ENCODE measurements at places on chromosomes 3 and 15. TPM values are rescaled to one million over a fixed set of nuclear protein-coding genes. Genes with fewer than 3 reads are reported as not detected.

- no peaks in the 10 kb centered on the region for H3K4me1 ChIP-seq
- H3K4me3 ChIP-seq: no peak overlapping the region
- no peak overlapping the region for H3K27ac ChIP-seq
- DNase-seq: no peak
- H3K36me3 ChIP-seq: no peaks in the 10 kb centered on the region
Measured at GRCh38 chr3:155704061-155704460, 40.8 kb downstream of the PLCH1 start.

GRCh38 chr3:182829761-182830405, 36.6 kb downstream of the ATP11B start:
- H3K27me3 ChIP-seq: no peaks in the 10 kb centered on the region
- no peaks in the 10 kb centered on the region for H3K4me1 ChIP-seq
- H3K36me3 ChIP-seq: peaks cover 25% of the 10 kb centered on the region

DNA sequence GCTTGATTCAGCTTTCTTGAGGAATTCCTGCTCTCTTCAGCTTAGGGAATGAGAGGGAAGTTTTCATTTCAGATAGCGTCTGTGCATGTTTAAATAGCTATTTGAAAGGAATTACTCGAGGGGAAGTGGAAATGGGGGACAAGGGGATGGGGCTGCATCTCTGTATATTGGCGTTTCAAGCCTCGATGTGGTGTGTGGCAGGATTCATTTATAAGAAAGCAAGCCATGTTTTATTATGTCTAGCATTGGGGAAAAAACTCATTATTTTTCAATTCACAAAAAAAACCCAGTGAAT, 1.0 kb downstream of the ATP2C1 start:
- DNase-seq: no peak
- no peaks in the 10 kb centered on the region for H3K27me3 ChIP-seq
- H3K4me3 ChIP-seq: peak overlapping the region; percentile 99
- no peaks in the 10 kb centered on the region for H3K36me3 ChIP-seq
- peak overlapping the region; percentile 99 for H3K27ac ChIP-seq

DNA sequence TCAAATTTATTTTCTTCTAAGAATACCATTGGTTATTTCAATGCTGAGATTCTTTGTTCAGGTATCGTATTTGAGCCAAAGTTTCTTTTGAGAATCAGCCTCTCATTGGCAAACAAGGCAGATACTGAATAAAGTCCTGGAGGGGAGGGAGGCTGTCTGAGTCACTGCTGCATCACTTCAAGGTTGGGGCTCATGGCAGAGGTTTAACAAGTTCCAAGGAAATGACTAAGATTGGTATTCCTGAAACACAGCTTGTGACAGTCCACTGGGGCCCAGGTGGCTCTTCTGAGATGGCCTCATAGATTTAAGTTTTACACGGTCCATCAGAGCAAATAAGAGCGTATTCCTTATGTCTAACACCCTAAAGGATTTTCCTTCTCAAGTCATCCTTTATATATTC, 213.8 kb upstream of the STAC start:
- DNase-seq: no peak
- no peaks in the 10 kb centered on the region for H3K36me3 ChIP-seq
- no peak overlapping the region for H3K27ac ChIP-seq
- no peak overlapping the region for H3K4me3 ChIP-seq

Gene MRPS25
- total RNA-seq: 80.3 TPM

- no peak overlapping the region for H3K4me3 ChIP-seq
- peak; percentile 73 for DNase-seq
- peaks cover 23% of the 10 kb centered on the region for H3K4me1 ChIP-seq
- H3K36me3 ChIP-seq: no peaks in the 10 kb centered on the region
Measured at GRCh38 chr3:58034738-58035523, 26.7 kb downstream of the FLNB start.

DNA sequence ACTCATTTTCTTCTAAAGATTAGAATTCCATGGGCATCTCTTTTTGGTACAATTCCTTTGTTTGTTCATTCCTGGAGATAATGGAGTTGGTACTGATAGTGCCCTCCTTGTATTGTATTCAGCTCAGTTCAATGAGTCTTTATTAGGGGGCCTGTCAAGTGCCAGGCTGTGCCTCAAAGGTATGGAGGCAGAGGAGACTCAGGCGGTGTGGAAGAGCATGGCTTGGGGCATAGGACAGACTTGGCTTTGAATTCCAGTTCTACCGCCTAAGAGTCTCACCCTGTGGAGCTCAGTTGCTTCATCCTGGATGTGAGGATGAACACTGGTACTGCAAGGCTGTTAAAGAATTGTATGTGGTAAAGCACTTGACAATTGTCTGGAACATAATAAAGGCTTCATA, 196.6 kb upstream of the IL12A start:
- no peaks in the 10 kb centered on the region for H3K4me1 ChIP-seq
- no peaks in the 10 kb centered on the region for H3K27me3 ChIP-seq
- DNase-seq: no peak
- no peaks in the 10 kb centered on the region for H3K36me3 ChIP-seq
- no peak overlapping the region for H3K27ac ChIP-seq

DNA sequence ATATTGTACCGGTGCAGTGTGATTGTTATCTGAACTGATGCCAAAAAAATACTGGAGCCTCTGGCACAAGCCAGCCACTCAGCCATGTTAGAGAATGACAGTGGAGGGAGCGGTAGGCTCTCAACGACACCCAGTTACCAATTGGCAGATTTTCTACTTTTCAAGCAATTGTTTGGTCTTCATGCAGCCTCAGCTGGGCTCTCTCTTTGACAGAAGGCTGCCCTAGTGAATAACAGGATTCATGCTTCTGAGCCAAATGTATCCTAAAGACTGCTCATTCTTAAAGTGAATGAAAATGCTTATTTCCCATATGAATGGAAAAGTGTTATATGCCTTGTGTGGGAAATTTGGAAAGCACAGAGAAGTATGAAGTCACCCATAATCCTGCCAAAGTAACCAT, 261.2 kb upstream of the TRIM42 start:
- H3K4me1 ChIP-seq: no peaks in the 10 kb centered on the region
- H3K27ac ChIP-seq: no peak overlapping the region
- no peak for DNase-seq
- no peaks in the 10 kb centered on the region for H3K36me3 ChIP-seq

DNA sequence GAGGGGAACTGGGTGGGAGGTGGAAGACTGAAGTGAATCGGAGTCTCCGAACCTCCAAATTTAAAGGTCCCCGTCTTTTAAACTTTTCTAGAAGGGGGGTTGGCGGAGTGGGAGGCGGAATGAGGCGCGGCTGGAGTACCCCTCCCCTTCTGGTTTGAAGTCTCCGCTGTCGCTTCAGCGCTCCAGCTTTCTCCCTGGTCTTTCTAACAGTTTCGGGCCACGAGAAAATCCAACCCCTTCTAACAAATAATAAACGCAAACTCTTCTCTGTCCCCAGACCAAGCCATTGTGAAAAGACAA, 2.5 kb upstream of the MECOM start:
- H3K27ac ChIP-seq: no peak overlapping the region
- H3K4me3 ChIP-seq: no peak overlapping the region
- H3K4me1 ChIP-seq: peaks cover 44% of the 10 kb centered on the region
- no peak for DNase-seq
- H3K27me3 ChIP-seq: peaks cover 66% of the 10 kb centered on the region
- no peaks in the 10 kb centered on the region for H3K36me3 ChIP-seq

Gene ECE2
- total RNA-seq: not detected

Gene SST
- not detected for total RNA-seq

Gene CADPS
- not detected for total RNA-seq

Gene ZFAND6
- 58.3 TPM for total RNA-seq

Gene GALK2
- total RNA-seq: 30.7 TPM

DNA sequence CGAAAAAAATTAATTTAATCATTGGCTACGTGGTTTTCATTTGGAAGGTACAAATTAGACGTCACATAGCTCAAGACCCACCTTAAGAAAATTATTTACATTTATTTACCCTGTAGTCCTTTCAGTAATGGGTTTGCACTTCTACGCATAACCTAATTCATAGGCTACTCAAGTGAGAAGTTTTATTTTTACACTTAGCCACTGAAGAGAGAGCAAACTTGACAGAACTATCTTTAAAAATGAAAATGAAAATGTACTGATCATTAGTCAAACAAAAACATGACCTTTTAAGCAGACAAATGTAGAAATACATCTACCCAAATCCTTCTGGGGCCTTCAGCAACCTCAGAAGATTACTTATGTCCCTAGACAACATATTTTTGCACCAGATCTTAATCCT, 269.4 kb upstream of the TTC14 start:
- no peaks in the 10 kb centered on the region for H3K4me1 ChIP-seq
- no peak overlapping the region for H3K27ac ChIP-seq
- no peak for DNase-seq
- no peaks in the 10 kb centered on the region for H3K36me3 ChIP-seq
- no peak overlapping the region for H3K4me3 ChIP-seq

GRCh38 chr3:39434574-39434973, 28.1 kb downstream of the RPSA start:
- no peaks in the 10 kb centered on the region for H3K36me3 ChIP-seq
- no peaks in the 10 kb centered on the region for H3K27me3 ChIP-seq
- DNase-seq: no peak
- H3K27ac ChIP-seq: no peak overlapping the region
- H3K4me1 ChIP-seq: no peaks in the 10 kb centered on the region

GRCh38 chr3:129320825-129321487, 42.3 kb downstream of the HMCES start:
- no peak overlapping the region for H3K4me3 ChIP-seq
- no peaks in the 10 kb centered on the region for H3K27me3 ChIP-seq
- peaks cover 8% of the 10 kb centered on the region for H3K4me1 ChIP-seq

DNA sequence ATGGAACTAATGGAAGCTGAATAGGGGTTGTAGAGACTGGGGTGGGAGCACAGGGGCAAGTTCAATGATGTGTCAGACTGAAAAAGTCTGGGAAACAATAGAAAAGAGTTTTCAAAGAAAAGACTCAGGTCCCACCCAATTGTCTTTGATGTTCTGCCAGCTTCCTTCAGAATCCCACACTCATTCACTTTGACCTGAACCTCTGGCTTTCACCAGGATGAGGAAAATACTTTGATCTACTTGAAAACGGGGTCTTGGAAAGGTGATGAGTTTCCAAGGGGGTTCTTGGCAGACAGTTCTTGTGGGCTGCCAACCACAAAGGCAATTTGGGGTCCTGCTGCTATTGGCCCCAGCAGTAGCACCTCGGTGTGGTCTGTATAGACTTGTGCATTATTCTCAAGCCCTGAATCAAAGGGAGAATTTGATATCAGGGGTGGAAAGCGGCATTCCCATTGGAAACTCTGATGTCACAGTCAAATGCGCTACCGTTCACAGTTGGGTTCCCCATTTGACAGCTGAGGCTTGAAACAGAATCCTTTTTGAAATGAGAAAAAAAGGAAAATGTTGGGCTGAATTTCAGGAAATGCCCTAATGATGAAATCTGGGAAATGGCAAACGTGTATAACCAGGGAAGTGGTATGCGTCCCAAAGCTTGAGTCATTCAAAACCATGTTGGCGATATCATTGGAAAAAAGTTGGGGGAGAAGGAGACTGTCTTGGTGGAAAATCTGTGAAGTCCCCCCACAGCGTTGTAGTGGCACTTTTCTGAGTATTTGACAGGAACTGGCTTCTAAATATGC, 229.2 kb upstream of the LRTM1 start:
- H3K36me3 ChIP-seq: no peaks in the 10 kb centered on the region
- H3K4me3 ChIP-seq: no peak overlapping the region
- no peaks in the 10 kb centered on the region for H3K4me1 ChIP-seq
- no peak overlapping the region for H3K27ac ChIP-seq
- DNase-seq: no peak

Gene GOLGA6L10
- total RNA-seq: 2.4 TPM

Gene ITIH1
- total RNA-seq: not detected

DNA sequence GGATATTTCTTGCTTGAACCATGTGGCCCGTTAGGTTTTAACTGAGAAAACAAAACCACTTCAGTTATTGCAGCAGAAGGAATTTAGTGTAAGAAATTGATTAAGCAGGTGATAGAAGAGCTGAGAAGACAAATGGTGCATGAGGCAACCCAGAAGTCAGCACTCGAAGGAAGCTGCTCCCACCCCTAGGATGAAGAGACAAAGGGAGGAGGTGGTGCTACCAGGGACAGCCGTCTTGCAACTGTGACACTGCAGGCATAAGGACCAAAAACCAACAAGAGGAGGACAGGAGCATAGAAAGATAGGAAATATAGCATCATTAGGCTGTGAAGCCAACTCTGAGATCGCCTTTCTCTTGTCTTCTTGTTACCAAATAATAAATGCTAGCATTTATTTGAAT, 89.0 kb downstream of the IL20RB start:
- no peak overlapping the region for H3K4me3 ChIP-seq
- no peaks in the 10 kb centered on the region for H3K4me1 ChIP-seq
- H3K27me3 ChIP-seq: no peaks in the 10 kb centered on the region
- H3K27ac ChIP-seq: no peak overlapping the region
- H3K36me3 ChIP-seq: no peaks in the 10 kb centered on the region

DNA sequence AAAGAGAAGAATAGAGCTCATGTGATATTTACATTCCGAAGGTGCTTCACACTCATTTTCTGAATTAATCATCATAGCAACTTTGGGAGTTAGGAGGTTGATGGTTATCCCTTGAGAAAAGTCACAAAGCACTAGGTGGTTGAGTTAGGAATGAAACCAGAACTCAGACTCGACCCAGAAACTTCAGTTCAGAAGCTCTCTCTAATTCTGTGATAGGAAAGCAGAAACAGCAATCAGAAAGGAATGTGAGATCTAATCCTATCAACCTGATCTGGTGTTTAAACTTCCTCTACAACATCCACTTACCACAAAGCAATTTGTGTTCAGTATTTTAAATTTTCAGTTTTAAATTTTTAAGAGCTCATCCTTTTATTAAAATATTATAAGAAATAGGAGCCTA, 211.2 kb downstream of the CNTN3 start:
- no peak overlapping the region for H3K27ac ChIP-seq
- H3K4me3 ChIP-seq: no peak overlapping the region
- DNase-seq: no peak

Gene MRAS
- 1.3 TPM for total RNA-seq

- H3K27me3 ChIP-seq: no peaks in the 10 kb centered on the region
- no peak overlapping the region for H3K4me3 ChIP-seq
- no peaks in the 10 kb centered on the region for H3K36me3 ChIP-seq
- H3K27ac ChIP-seq: no peak overlapping the region
Measured at GRCh38 chr3:195102609-195103467, 168.1 kb downstream of the XXYLT1 start.

Gene ZBBX
- not detected for total RNA-seq

DNA sequence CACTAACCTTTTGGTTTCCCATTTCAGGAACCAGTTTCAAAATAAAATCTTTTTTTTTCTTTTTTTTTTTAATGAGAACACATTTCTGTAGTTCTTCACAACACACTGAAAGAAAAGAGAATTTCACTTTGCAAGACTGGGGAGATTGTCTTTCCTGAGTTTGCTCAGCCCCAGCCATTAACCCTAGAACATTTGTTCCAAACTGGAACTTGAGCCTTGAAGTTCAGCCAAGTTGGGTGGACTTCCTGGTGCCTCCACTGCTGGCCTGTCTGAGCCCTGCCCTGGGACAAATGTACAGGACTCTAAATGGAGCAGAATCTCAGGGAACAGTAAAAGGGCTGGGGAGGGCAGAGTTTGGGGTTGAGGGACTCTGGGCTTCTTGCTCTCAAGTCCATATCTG, 196.4 kb upstream of the LPP start:
- no peaks in the 10 kb centered on the region for H3K36me3 ChIP-seq
- no peak overlapping the region for H3K27ac ChIP-seq
- H3K27me3 ChIP-seq: no peaks in the 10 kb centered on the region
- DNase-seq: no peak
- H3K4me3 ChIP-seq: no peak overlapping the region

- DNase-seq: no peak
- H3K27ac ChIP-seq: no peak overlapping the region
- H3K36me3 ChIP-seq: no peaks in the 10 kb centered on the region
- no peak overlapping the region for H3K4me3 ChIP-seq
- no peaks in the 10 kb centered on the region for H3K4me1 ChIP-seq
Measured at GRCh38 chr15:49814709-49815108, 193.9 kb downstream of the DTWD1 start.

GRCh38 chr3:143332026-143332425, 212.5 kb downstream of the CHST2 start:
- no peak overlapping the region for H3K4me3 ChIP-seq
- no peak overlapping the region for H3K27ac ChIP-seq
- H3K4me1 ChIP-seq: no peaks in the 10 kb centered on the region
- no peak for DNase-seq

Measured in CD4-positive, alpha-beta memory T cell (primary cell).